Renal cortex interstitium (tissue), 15 donors: ENCODE measurements at places on chromosomes 2 and 18.

GRCh38 chr2:32688541-32688940 is 60.7 kb downstream of the TTC27 start:
- no peak for DNase-seq

DNA sequence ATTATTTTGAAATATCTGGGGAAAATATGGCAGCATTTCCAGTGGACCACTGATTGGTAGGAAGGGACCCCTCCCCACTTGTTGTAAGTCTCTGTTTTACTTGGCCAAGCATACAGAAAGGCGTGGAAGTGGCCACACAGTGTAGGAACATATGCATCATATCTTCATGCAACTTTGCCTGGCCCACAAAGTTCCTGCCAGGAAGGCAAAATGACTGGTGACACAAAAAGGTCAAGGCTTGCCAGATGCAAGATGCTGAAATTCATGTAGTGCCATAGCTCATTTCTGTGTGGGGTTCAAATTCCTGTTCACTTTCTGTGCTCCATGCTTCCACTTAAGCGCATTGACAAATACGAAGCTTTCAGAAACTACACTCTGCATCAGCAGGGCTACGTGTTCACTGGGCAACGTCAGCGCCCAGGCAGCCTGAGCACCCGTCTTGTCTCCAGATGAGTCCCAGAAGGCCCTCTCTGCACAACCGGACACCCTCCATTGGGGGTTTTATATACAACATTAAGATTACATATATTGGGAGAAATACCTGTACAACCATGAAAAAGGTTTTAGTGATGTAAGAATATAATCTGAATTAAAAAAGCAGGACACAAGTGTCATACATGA is 3.6 kb downstream of the DYNC2LI1 start:
- DNase-seq: no peak

DNA sequence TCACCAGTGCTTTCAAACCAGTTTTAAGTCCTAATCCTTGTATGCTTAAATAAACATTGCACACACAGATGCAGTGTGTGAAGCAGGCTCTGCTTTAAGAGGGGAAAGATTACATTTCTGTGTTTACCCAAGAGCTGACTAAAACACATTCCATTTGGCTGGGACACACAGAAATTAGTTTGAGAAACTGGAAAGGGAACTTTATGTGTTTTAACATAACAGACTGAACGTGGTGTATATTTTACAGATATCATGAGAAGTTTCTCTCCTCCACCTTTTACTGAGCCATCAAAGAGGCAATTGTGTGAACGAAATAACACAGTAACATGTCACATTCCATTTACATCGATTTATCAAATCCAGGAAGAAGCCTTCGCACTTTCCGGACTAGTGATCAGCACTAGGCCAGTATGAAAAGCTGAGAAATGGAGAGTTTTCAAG is 121.8 kb downstream of the MAIP1 start:
- no peak for DNase-seq

DNA sequence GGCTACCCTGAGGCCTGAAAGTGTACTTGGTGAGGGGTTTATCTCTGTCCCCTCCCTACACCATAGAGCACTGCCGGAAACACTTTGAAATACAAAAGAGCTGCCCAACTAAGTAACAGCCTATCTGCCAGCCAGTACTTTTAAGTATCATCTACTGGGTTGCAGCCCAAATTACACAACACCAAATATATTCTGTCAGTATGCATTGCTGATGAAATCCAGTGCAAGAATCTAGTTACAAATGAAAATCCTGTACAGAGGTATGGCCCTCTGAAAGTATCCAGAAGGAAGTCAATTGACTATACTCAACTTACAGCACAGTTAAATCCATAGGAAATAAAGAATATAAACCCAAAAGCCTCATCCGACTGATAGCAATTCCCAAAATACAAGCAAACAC is 280.8 kb downstream of the CCDC85A start:
- no peak for DNase-seq

DNA sequence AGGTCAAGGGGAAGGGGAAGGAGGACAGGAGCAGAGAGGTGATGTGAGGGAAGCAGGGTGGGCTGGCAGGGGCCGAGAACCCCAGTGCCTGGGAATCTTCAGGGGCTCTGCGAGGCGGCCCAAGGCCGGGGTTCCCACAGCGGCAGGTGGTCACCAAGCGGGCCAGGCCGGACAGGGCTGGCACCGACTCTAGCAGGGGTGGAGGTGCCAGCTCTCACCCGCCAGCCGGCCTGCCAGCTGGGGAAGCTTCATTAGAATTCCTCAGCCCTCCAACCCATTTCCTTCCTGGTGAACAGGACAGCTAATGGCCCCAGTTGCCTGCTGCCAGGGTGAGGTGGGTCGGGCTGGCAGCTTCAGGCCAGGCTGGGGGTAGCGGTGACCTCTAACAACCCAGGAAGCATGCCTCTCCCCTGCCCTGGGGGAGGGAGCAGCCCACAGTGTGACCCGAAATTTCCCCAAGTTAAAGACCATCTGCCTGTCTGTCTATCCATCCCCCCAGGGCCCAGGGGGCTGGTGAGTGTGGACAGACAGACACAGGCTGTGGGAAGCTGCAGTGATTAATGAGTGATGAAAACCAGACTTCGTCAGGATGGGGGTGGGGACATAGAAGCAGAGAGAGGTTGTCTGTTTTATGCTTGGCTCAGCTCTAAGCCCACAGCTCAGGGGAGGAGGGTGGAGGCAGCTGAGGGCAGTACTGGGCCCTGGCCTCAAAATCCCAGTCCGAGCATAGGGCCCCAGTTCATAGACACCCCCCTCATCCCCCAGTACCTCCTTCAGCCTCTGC is 144.1 kb downstream of the ZFP36L2 start:
- no peak for DNase-seq

DNA sequence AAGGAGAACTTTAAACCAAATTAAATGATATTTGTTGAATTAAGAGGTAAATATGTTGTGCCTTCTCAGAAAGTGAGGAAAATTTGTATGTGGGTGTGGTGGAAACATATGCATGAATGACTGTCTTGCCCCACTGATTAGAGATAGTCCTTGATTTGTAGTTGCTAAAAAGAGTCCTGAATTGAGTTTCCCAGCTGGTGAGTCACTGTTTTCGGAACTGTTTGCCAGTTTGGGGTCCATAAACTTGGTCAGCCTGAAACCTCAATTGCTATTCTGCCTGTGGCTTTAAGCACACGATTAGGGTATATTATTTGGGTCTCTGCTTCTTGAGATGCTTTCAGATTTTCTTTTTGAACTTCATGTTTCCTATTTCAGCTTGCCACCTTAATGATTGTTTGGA is 53.3 kb downstream of the PIKFYVE start:
- DNase-seq: no peak

GRCh38 chr2:147368306-147368705 is 476.5 kb upstream of the ACVR2A start:
- DNase-seq: no peak

DNA sequence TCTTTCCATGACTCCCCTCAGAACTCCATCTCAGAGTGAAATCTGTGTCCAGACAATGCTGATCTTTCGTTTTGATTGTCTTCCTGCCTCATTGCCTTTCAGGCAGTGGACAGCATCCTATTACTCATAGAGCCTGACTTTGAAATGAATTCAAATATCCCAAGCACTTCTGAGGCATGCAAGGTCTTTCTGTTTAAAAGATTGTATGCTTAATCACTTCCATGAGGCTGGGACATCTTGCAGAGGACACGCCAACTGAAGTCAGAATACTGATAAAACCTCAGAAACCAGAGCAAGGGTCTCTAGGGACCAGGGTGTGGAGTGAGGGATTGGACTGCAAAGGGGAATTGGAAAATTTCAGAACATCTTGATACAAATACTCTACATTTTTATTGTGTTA is 836.5 kb upstream of the ID2 start:
- no peak for DNase-seq

- no peak for DNase-seq
These were observed 34.7 kb upstream of the CALCRL start for GRCh38 chr2:187482796-187483195.
